ENCODE measurements at places on chromosomes 2 and 18.

- DNase-seq, result no peak
Observed at GRCh38 chr2:46263347-46263746, 33.9 kb upstream of the EPAS1 start.

- no peak for DNase-seq
Observed at GRCh38 chr2:74843433-74843832, 9.5 kb downstream of the HK2 start.

DNA sequence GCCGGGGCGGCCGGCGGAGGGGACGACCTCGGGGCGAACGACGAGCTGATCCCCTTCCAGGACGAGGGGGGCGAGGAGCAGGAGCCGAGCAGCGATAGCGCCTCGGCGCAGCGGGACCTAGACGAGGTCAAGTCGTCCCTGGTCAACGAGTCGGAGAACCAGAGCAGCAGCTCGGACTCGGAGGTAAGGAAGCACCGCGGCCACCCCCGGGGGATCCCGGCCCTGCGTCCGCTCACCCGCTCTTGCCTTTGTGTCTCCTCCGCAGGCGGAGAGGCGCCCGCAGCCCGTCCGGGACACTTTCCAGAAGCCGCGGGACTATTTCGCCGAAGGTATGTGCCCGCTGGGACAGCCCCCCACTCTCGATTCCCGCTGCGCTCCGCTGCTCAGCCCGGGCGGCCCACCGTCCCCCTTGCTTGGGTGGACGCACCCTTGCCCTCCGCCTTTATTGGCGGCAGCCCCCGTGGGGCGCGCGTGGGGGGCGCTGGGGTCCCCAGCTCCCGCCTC lies 611 bp downstream of the TCF7L1 start:
- DNase-seq, result no peak

DNA sequence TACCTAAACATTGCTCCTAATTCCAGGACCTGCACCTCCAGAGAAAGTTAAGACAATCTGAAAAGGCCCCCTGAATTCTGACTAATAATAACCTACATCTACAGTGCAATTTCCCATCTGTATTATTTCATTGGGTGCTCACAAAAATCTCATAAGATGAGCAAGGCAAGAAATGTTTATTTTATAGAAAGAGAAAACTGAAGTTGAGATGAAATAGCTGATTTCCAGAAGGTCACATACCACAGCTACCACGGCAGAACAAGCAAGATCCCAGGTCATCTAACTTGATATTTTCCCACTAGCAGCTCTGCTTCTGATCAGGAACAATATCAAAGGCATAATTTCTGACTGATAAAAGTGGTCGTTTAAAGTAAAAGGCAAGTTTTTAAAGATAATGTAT lies 105.8 kb upstream of the COL5A2 start:
- no peak for DNase-seq

- no peak for DNase-seq
Observed at GRCh38 chr2:129813404-129813803, 166.1 kb upstream of the RAB6C start.

GRCh38 chr2:7849027-7849426 lies 832.8 kb upstream of the ID2 start:
- DNase-seq, result no peak

GRCh38 chr2:234630801-234631261 lies 133.9 kb upstream of the ARL4C start:
- DNase-seq, result no peak

GRCh38 chr2:37898448-37898847 lies 26.6 kb upstream of the RMDN2 start:
- DNase-seq, result no peak

GRCh38 chr2:136057802-136058140 lies 60.2 kb downstream of the CXCR4 start:
- no peak for DNase-seq

DNA sequence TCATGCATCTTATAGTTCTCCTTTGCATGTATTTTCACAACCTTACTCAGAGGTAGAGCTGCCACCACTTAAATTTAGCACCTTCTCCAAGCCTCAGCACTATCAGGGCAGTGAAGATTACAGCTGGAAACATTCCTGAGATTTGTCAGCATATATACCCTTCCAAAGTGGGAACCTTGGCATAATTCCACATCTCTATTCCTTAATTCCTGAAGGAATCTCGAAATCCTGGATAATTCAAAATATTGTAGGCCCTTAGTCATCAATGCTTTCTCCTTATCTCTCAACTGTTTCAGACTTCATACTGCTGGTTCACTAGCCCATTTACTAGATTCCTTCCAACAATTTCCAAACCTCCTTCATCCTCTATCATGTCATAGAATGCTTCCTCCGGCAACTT lies 87.4 kb downstream of the ITSN2 start:
- no peak for DNase-seq

DNA sequence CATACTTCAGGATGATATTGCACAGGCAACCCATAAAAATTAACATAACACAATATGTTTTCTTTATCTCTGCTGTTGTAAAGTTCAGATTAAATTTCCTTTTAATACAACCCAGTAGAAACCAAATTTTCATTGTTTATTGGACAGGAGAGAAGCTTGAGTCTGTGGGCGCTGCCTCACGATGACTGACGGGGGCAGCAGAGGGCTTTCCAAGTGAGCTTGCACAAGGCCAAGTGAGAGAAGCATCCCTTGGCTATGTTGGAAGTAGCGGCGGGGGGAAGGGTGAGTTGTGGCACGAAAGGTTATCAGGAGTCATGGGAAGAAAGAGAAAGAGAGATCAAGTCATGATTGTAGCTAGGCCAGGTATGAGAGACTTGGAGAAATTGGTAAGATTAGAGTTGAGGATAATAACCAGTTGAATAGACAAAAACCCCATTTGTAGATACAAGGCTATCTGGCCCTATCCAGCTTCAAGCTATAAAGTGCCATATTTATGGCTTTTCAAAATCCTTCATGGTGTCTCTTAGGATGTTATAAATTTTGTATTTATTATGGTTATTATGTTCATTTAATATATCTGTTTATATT lies 413.7 kb upstream of the FAM98A start:
- DNase-seq, result no peak

DNA sequence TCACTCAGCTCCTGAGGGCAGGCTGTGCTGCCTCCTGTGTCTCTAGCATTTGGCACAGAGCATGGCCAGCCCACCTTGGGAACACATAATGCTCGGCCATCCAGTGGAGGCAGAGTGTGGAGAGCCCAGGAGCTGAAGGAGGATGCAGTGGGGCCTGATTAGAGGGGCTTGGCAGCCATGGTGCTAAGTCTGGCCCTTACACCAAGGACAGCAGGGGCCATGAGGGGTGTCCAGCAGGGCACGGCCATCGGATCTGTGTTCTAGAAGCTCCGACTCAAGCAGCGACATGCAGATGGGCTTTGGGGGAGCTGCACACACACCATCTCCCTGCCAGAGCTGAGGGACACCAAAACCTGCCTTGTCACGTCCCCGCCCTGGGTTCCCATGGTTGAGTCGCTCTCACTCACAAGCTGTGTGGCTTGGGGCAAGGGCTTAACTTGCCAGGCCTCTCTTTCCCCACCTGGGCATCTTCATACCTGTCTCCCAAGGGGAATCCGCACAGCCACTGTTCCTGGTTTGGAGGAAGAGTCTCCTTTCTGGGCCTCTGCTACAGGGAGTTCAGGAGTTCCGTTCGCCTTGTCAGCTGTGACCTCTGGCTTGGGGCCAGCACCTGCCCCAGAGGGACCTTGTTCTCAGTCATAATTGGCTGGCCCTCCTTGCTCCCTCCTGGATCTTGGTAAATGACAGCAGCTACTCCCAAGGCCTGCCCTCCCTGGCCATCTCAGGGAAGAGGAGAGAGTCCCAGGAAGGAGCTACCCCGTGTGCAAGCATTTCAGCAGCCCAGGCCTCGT lies 1.3 kb upstream of the TOGARAM2 start:
- DNase-seq, result no peak

GRCh38 chr2:167104691-167105090 lies 216.4 kb downstream of the XIRP2 start:
- no peak for DNase-seq

GRCh38 chr2:64052463-64053241 lies 33.4 kb upstream of the VPS54 start:
- no peak for DNase-seq

GRCh38 chr2:177359836-177360595 lies 32.6 kb upstream of the AGPS start:
- DNase-seq, result no peak

- DNase-seq, result no peak
Observed at GRCh38 chr18:23825978-23826405, 136.7 kb downstream of the LAMA3 start.

DNA sequence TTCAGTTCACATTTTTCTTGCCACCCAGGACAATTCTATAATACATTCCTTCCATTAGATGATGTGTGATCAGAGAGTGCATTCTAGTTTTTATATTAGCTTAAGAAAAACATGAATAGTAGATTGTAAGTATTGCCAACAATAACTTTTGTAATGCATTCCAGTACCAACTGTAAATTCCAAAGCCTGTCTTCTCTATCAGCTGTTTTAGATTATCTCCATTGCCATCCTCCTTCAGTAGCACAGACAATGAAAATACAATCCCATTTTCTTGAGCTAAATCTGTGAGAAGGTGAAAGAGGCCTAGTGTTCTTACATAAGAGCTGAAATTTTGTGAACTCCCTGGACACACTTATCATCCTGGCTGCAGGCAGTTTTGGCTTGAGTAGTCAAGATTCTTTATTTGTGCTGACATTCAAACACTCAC lies 103.9 kb downstream of the CCBE1 start:
- DNase-seq, result no peak

DNA sequence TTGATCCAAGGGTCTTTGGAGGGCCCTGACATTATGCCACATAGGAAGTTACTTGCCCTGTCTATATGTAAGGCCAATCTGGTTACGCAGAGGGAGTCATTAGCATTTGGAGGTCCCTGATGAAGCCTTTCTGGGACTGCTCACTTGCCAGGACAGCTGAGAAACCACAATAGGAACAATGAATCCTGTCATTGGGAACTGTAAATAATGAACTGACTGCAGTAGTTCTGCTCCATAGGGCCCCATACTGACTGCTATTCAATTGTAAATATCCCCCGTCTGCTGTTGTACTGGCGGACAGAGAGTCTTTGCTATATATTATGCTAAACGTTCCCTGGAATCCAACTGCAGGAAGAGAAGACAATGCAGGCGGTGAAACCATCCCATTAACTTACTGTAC lies 149.4 kb upstream of the DCC start:
- DNase-seq, result no peak

DNA sequence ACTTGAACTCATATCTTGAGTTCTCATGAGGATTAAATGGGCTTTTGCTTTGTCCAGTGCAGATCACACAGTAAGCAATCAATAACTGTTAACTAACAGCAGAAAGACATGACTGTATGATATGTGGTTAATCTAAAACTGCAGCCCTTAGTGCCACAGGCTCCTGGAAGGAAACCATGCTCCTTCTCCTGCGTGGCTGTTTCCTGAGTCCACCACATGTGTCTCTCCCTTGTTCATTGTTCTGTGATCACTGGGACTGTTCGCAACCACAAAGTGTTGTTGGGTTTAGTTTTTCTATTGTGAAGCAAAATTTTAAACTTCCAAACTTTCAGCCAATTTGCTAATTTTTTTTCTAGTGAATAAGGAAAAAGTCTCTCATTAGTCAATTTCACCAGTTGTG lies 130.9 kb upstream of the PTPRM start:
- no peak for DNase-seq

DNA sequence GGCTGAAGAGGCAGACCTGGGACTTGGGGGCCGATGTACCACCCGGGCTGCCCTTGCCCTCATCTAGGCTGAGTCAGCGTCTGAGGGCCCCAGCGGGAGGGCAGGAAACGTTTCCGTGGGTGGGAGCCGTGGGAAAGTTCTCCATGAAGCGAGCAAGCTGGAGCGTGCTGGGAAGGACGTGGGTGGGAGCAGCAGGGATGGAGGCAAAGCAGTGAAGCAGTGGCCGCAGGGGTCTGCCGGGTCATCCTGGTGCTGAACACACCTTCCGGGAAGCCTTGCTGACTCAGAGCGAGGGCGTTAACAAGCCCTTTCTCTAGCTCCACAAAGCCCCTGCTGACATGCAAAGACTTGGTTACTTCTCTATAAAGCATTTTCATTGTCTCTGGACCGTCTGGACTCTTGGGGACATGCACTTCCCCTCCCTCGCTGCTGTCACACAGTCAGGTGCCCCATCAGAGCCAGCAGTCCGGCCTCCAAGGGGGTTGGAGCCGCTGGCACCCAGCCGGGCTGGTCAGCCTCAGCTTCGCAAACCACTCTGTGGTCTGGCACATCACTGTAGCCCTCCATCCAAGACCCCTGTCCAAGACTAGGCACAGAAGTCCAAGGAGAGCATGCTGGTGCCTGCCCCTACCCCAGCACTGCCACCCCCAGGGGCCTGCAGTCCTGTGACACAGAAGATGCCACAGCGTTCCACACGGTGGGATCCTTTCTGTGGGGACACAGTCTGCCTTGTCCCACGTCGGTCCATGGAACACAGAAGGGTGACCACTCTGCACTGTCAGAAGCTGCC lies 115.1 kb upstream of the GPC1 start:
- DNase-seq, result no peak

DNA sequence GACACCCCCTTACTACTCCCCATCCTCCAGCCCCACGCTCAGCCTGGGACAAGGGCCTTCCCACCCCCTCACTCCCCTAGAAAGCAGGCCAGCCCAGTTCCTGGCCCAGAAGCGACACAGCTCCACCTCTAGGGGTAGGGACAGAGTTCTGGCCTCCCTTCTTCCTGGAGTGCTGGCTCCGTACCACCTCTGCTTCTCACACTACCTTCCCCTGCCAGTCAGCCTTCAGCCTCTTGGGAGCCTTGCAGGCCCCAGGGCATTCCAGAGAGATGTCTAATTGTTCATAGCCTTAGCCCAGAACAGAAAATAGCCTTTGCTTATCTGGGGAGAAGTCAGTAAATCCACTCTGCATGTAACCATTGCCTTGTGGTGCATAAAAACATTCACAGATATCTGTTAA lies 13.1 kb upstream of the CATIP start:
- no peak for DNase-seq

DNA sequence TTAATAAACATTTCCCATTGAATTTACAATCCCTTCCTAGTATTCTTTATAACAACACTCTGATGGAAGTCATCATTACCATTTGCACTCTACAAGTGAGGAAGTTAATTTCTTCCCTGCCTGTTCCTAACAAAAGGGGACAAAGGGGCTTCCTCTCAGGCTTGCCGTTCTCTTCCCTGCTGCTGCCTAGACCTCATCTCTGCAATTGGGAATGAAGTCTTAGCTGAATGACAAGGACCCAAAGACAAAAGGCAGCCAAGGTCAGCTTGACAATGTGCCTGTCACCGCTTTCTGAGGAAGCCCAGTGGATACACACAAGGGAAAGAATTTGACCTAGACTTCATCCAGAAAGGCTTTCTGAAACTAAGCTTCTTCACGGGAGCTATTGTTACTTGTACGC lies 416.4 kb downstream of the CMPK2 start:
- no peak for DNase-seq

GRCh38 chr18:64273724-64274123 lies 124.8 kb upstream of the LINC00305 start:
- DNase-seq, result no peak

DNA sequence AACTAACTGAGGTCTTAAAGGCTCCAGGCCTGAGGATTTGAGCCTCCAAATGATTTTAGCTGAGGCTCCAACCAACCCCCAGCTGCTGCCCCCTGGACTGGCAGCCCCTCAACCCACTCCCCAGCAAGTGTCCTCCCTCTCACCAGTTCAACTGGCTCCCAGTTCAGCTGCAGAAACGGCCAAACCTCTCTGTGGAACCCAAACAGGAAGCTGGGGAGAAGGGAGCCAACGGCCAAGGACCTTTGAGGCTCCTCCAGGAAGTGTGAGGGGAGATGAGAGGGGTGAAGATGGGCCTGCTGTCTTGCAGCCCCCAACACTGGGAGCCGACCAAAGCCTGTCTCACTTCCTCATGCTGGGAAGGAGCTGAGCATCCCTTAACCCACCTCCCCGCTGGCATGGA lies 24.9 kb downstream of the ZFP36L2 start:
- no peak for DNase-seq

Measured in omental fat pad (tissue), 4 donors.